ENCODE measurements at places on chromosomes 2 and 18.

- DNase-seq = no peak
Measured at GRCh38 chr2:116810645-116811044, 1003.8 kb upstream of the DDX18 start.

GRCh38 chr2:73013936-73014335 is 57.6 kb downstream of the SFXN5 start:
- no peak for DNase-seq

DNA sequence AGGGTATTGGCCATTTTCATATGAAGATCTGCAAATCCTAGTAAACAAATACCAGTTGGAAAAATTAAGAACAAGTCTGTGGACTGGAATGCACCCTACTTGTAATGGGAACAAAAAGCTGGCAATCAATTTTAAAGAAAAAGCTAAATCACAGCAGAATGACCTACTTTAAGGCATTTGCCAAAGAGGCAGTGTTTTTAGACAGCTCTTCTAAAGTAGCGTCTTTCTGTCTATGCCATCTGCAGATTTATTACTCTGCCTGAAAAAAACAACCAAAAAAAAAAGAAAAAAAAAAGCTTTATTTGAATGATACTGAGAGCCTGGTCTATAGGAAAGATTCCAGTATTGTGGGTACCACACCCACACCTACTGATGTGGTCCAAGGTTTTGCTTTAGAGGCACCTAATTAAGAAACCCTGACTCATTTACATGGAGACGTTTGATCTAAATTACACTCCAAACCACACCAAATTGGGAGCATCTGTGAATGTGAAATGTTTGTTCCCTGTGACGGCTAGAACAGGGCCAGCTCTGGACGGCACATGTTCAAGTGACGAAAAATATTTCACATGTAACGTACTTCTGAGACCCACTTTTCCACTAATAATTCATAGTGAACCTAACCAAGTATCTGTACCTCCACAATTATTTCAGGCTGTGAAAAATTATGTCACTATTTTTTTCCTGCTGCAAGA is 597.1 kb downstream of the ARHGAP15 start:
- no peak for DNase-seq

DNA sequence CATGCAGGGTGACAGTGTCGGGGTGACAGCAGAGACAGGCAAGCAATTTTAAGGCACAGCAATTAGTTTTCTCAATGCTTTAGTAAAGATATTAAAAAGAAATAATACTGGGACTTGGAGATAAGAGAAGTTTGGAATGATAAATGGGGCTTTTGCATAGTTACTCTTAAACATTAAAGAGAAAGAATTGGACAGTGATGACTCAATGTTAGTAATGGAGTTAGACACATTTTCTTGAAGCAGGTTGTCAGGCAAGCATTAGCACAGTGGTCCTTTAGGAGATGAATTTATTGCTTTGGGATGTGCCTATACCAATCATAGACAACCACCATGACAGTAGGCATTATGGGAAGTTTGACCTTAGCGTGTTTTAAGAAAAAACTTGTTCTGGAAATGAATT is 228.3 kb upstream of the RAB12 start:
- no peak for DNase-seq

DNA sequence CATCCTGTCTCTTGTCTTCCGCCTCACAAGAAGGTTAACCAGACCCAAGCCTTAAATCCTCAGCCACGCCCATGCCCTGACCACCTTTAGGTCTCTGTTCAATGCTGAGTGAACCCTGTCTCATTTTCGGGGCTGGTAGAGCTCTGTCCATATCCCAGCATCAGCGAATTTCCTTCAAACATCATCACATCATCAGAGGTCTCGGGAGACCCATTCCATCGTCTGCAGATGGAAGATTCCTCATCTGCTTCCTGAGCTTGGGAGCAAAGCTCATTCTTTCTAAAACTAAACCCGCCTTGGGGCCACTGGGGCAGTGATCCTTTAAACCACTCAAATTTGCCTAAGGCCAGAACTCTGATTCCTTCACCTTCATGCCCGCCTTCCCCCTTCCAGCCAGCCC is 173.7 kb downstream of the TTC32 start:
- no peak for DNase-seq

DNA sequence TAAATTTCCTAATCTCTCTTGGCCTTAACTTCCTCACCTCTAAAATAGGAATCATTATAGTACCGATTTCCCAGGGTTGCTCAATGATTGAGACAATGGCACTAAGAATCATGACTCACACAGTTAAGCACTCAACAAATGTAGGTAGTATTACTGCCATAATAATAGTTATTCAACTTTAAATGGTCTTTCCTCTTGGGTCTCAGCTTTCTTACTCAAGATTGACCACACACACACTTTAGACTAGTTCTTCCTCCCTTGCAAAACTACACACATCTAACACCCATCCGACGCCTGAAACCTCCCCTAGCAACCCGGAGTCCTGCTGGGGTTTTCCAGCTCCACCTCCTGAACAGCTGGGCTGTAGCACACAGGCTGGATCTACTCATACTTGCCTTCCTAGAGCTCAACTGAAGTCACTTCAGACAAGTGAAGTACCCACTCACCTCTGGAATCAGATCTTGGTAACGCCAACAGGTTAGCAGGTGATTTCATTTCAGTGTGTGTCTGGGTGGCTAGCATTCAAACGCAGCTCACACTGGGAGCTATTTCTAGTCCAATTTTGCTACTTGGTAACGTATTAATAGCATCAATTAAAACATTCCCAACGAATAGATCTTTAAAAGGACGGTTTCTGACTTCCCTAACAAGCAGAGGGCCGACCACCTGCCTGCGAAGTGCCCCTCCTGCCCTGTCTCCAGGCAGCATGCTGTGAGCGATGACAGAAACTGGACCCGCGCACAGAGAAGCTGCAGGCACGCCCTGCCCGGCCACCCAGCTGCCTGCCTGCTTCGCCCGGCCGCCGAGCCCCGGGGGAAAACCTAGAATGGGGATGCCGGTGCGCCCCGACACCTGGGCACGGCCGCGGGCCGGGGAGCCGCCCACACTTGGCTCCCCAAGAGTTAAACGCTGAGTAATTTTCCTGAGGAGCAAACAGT is 1.1 kb downstream of the UXS1 start:
- DNase-seq = peak; percentile 65

DNA sequence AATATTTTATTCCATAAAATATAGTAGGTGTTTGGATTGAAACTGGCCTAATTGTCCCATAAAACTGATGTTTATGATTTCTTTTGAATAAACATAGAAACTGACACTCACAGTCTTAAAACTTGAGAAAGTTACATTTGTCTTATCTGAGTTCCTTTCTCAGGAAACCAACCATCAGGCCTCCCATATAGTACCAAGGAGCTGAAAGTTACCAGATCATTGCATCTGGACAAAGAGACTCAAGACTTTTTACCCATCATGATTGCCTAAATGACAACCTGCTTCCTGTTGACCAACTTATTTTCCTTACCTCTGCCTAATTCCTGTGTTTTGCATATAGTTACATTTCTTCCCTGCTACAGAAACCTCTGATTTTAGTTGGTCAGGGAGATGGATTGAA is 137.0 kb upstream of the XPO1 start:
- no peak for DNase-seq

GRCh38 chr2:39667104-39667885 is 1.6 kb downstream of the TMEM178A start:
- no peak for DNase-seq

- no peak for DNase-seq
Measured at GRCh38 chr2:133045787-133046186, 375.8 kb upstream of the LYPD1 start.

- no peak for DNase-seq
Measured at GRCh38 chr2:141871913-141872634, 258.7 kb downstream of the LRP1B start.

DNA sequence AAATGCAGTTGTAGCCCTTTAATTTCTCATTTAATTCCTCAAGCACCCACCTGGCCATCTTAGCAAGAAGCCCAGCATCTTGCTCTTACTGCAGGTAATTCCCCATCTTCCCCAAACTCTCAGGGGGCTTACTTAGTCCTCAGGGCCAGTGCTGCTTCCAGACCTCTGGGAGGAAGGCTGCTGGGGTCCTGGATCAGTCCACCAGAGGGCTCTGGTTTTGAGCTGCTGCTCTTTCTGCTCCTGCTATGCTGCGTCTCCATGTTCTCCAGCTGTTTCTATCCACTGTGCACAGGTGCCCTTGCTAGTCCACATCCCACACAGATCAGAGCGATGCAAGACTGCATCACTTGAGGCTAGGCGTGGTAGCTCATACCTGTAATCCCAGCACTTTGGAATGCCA is 34.5 kb upstream of the TMEM87B start:
- no peak for DNase-seq

- no peak for DNase-seq
Measured at GRCh38 chr2:236997069-236997715, 88.5 kb upstream of the COPS8 start.

- no peak for DNase-seq
Measured at GRCh38 chr2:205746420-205746785, 64.1 kb downstream of the NRP2 start.

DNA sequence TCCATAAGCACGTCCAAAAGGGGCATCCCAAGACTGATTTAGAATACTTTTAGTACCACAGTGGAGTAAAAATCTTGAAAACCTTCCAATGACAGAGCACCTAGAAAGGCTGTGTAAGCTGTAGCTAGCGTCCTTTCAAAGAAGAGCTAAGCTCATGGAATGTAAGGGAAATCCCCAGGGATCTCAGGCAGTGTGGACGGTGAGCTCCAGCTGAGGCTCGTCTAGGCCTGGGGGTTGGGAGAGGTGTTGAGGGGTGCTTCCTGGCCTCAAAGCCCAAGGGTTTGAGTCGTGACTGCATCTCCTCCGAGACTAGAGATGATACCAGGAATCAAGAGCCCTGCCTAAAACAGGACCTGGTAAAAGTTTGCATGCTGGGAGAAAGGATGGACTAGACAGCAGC is 7.6 kb downstream of the CTIF start:
- no peak for DNase-seq

- peak; percentile 27 for DNase-seq
Measured at GRCh38 chr2:227717687-227718567, at the start of gene SLC19A3. Gene SLC19A3, minus strand, starts transcription at chr2:227718028. Its CDS starts 15,710 bp downstream, at chr2:227702318.

DNA sequence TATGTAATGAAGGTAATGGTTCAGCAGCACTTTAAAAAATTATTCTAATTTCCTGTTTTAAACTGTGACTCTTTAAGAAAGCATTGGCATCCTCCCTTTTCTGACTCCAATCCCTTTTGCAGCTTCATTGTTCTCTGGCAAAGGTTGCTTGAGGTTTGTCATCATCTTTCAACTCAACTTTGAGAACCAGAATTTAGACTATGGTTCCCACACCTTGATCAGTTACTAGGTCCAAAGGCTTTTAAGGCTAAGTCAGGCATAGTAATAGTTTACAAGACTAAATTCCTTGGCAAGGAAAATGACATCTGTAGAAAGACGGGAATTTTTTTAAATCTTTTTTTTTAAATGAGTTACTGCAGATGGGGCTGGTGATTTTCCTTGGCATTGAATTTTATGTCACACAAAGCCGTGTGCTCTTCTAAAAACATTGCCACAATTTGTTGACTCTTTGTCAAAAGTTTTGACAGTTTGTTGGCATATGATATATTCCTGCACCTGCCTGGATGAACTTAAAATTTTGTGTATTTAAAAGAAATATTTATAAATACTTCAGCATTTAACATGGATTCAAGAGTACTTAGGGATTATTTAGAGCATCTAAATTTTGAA is 451.0 kb downstream of the MEIS1 start:
- DNase-seq = no peak

DNA sequence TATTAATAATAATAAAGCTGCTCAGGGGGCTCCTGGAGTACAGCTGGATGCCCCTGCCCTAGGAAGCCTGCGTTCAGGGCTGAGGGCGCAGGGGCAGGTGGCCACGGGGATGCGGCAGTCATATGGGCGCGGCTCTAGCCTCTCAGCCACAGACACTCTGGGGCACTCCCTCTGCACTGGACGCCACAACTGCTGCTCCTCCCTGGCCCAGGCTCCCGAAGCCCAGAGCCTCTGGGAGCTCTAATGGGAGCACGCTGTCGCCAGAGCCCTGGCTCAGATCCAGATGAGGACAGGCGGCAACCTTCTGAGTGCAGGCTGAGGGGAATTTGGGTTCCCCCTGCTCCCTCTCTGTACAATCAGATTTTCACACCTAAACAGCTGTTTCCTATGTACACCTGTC is 93.6 kb downstream of the MTCL1 start:
- no peak for DNase-seq

- DNase-seq = no peak
Measured at GRCh38 chr2:201347138-201347537, 10.0 kb downstream of the FLACC1 start.

- no peak for DNase-seq
Measured at GRCh38 chr2:215841175-215841816, 172.1 kb downstream of the MREG start.

DNA sequence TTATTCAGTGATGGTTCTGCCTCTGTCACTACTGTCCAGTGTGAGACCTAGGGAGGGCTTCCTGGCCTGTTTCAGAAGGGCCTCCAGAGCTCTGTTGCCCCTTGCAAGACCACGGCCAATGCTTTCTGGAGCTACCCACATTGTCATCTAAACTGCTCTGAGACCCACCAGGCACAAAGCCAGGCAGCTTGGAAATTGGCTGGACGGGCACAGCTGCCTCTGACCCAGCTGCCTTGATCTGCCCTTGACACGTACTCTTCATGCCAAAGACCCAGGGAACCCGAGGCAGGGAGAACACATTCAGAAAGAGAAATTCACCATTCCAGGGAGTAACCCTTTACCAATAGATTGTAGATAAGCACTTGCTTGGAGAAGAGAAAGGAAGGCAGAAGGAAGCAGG is 183.7 kb upstream of the SIX2 start:
- no peak for DNase-seq
